Heart left ventricle (tissue), 16 donors: ENCODE measurements at places on chromosomes 12 and 14. TPM values are rescaled to one million over a fixed set of nuclear protein-coding genes. Genes with fewer than 3 reads are reported as not detected.

DNA sequence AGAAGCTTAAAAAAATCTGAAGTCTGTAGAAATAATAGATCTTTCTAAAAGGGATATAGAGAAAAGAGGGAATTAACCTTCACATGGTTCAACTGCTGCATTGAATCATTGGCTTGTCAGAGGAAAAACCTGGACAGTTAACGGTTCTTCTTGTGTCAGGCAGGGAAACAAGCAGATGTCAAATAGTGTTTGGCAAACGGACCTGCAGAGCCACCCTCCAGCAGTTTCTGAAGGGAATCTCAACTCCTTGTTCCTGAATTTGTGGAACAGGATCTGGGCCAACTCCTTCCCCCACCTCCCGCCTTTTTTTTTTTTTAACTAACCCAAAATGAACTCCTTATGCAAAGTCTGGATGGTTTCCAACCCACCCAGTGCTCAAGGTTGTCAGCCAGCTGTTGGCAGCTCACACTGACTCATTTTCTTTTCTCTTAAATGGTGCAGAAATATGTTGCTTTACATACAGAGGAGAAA is 187.3 kb downstream of the CAND1 start:
- H3K27ac ChIP-seq = no peak overlapping the region
- DNase-seq = no peak
- H3K27me3 ChIP-seq = no peaks in the 10 kb centered on the region
- H3K36me3 ChIP-seq = no peaks in the 10 kb centered on the region

GRCh38 chr12:9646794-9647781 is 22.4 kb upstream of the CLEC2D start:
- peak overlapping the region; percentile 91 for H3K27ac ChIP-seq
- peaks cover 31% of the 10 kb centered on the region for H3K4me1 ChIP-seq
- no peaks in the 10 kb centered on the region for H3K27me3 ChIP-seq
- no peak for DNase-seq
- no peaks in the 10 kb centered on the region for H3K36me3 ChIP-seq
- peak overlapping the region; percentile 62 for H3K4me3 ChIP-seq

DNA sequence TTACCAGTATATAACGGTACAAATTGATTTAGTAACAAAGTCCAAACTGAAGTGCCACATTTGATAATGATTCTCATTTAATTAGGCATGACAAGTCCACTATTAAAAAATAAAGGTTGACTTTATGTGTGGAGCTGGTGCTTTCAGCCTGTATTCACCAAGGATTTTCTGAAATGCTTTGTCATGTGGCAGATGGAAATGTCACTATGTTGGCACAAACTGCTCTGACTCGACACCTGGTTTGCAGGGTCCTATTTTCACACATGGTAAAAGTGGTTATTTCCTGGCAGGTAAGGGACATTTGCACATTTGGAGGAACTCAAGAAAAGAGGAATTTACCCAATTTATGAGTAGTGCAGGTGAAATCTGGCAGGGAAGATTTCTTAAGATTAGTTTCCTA is 572.6 kb upstream of the MDGA2 start:
- H3K27ac ChIP-seq = no peak overlapping the region
- no peaks in the 10 kb centered on the region for H3K27me3 ChIP-seq

DNA sequence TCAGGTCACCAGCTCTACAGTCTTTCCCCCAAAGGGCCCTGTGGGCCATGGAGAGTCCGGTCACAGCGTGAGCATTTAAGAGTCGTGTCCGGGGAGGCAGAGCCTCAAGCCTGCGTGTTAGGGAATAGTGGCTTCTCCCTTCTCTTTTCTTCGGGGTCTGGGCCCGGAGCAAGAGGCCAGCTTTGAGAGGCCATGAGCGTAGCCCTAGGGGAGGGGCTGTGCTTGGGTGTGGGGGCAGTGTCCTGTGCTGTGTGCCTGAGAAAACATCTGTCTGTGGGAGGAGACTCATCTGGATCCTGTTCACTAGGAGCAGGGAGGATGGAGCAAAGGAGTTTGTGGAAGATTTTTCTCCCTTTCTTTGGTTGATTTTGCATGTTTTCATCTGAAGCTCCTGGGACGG is 5.3 kb downstream of the LRP1-AS start:
- H3K36me3 ChIP-seq = peaks cover 7% of the 10 kb centered on the region
- peak overlapping the region; percentile 50 for H3K27ac ChIP-seq
- H3K4me3 ChIP-seq = no peak overlapping the region

DNA sequence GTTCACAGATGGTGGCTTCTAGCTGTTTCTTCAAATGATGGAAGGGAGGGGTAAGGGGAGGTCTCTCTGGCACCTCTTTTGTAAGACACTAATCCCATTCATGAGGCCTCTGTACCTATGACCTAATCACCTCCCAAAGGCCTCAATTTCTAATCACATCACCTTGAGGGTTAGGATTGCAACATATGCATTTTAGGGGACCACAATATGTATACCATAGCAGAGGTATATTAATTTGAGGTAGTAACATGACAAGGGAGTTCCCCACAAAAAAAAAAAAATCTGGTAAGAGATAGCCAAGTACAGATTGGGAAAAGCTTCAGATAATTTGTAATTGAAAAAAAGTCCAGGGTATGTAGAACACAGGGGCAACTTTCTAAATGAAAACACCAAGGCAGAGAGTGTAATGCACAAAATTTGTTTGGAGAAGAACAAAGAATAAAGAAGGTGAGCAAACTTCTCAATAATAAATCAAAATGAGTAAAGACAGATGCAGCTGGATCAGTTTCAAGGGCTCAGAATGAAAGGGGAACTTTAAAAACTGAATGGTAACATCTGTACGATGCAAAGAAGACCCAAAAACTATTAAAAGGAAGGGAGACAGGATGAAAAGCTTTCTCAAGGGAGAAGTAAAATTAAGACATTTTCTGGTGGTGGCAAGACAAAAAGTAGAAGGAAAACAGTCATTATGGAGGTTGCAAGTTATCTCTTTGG is 125.5 kb upstream of the DCN start:
- H3K4me1 ChIP-seq = no peaks in the 10 kb centered on the region
- no peaks in the 10 kb centered on the region for H3K36me3 ChIP-seq
- no peak for DNase-seq
- H3K27ac ChIP-seq = no peak overlapping the region
- no peak overlapping the region for H3K4me3 ChIP-seq

DNA sequence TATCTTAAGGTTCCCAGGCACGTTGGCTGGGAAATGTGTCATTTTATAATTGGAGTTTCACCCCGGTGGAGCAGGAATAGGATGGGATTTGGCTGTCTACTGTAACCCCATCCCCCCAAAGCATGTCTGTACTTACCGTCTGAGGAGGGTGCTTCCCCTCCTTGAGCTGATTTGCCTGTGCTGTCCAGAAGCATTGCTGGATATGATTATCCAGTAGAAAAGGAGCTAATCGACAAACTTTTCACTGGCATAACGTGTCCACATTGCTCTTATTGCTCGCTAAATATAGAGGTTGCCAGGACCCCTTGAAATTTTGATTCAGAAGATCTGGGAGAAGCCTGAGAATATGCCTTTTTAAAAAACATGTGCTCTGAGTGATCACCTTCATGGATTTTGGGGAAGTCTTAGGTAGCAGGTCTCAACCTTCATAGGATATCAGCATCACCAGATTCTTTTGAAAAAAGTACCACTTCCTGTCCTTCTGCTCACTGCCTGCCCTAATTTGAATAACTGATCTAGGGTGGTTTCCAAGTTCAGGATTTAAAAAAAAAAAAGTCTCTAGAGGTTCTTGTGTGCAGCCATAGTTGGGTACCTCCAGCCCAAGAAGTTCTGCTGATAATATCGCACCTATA is 80.4 kb upstream of the KCNA1 start:
- no peak overlapping the region for H3K27ac ChIP-seq
- H3K27me3 ChIP-seq = peaks cover 4% of the 10 kb centered on the region
- DNase-seq = no peak
- no peaks in the 10 kb centered on the region for H3K36me3 ChIP-seq
- H3K4me1 ChIP-seq = peaks cover 14% of the 10 kb centered on the region
- no peak overlapping the region for H3K4me3 ChIP-seq

Gene HNF1A
- polyA plus RNA-seq = 0.03 TPM

- no peaks in the 10 kb centered on the region for H3K4me1 ChIP-seq
- no peak for DNase-seq
- H3K4me3 ChIP-seq = no peak overlapping the region
- no peaks in the 10 kb centered on the region for H3K36me3 ChIP-seq
Measured at GRCh38 chr12:129215556-129215955, 362.3 kb downstream of the GLT1D1 start.

- H3K4me3 ChIP-seq = no peak overlapping the region
- no peak for DNase-seq
- H3K27ac ChIP-seq = no peak overlapping the region
- H3K27me3 ChIP-seq = no peaks in the 10 kb centered on the region
- H3K36me3 ChIP-seq = no peaks in the 10 kb centered on the region
Measured at GRCh38 chr12:94812345-94812744, 162.0 kb upstream of the TMCC3 start.

GRCh38 chr12:2973566-2973965 is 14.4 kb downstream of the TEAD4 start:
- H3K4me1 ChIP-seq = peaks cover 15% of the 10 kb centered on the region
- H3K27me3 ChIP-seq = no peaks in the 10 kb centered on the region
- no peak for DNase-seq
- H3K4me3 ChIP-seq = no peak overlapping the region
- H3K36me3 ChIP-seq = no peaks in the 10 kb centered on the region

DNA sequence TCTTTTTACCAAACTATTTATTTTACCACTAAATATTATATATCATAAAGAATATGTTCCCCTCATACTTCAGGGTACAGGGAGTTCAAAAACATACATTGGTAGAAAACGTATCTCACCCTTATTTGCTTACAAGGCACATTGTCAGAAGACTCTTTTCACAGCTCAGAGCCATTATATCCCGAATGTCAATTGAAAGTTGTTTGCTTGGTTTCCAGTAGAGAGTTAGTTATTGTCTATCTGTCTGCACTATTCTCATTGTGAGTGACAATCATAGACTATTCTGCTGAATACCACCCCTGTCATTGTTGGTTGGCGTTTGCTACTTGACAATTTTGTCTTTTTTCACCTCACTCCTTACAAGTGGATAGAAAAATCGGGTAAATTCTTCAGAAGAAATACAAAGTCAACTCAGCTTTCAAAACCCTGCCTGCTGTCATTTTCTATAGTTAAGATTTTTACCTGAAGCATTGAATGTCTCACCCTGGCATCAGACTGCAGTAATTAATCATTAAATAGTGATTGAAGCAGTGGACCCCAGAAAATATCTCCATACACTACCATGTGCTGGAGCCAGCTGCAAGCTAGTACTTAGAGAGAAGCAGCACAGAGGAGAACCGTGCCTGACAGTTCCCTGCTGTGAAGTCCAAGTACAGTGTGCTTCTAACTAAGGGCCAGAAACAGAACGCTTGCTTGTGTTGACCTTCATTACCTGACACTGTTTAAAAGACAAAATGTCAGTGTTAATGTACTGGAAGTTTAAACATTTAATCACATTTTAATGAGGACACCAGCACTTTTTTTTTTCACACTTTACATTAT is 510.6 kb downstream of the RERGL start:
- DNase-seq = no peak
- H3K27ac ChIP-seq = no peak overlapping the region
- no peaks in the 10 kb centered on the region for H3K27me3 ChIP-seq
- H3K4me1 ChIP-seq = no peaks in the 10 kb centered on the region

Gene GNB3
- polyA plus RNA-seq = 1.9 TPM

GRCh38 chr12:95789126-95790032 is 1.2 kb downstream of the NTN4 start:
- H3K27me3 ChIP-seq = no peaks in the 10 kb centered on the region
- peak overlapping the region; percentile 70 for H3K4me3 ChIP-seq
- peak; percentile 65 for DNase-seq
- peak overlapping the region; percentile 87 for H3K27ac ChIP-seq
- peaks cover 46% of the 10 kb centered on the region for H3K4me1 ChIP-seq
- peaks cover 4% of the 10 kb centered on the region for H3K36me3 ChIP-seq

GRCh38 chr12:107574691-107575090 is 110.9 kb upstream of the PWP1 start:
- H3K36me3 ChIP-seq = no peaks in the 10 kb centered on the region
- no peaks in the 10 kb centered on the region for H3K27me3 ChIP-seq
- no peaks in the 10 kb centered on the region for H3K4me1 ChIP-seq
- DNase-seq = no peak
- no peak overlapping the region for H3K27ac ChIP-seq

Gene ZBTB42
- polyA plus RNA-seq = 4.2 TPM

DNA sequence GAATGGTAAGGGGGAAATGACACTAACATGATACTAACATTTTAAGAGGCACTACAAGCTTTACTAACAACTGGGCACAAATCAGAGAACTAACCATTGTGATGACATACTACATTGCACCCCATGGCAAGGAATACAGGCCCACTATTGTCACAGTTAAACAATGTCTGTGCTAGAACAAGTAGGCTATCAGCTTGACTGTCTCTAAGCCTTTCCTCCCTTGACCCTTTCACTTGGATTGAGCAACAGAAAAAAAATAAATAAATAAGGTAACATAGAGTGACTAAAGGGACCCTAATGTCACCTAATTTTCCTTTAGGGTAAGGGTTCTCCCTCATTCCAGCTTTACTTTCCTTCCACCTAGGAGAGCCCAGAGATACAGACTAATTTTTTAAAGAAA is 4.4 kb downstream of the SLC38A2 start:
- no peak for DNase-seq
- peak overlapping the region; percentile 98 for H3K27ac ChIP-seq
- peak overlapping the region; percentile 76 for H3K4me3 ChIP-seq
- peaks cover 78% of the 10 kb centered on the region for H3K36me3 ChIP-seq

Gene IL22
- not detected for polyA plus RNA-seq

GRCh38 chr12:57576613-57577160 is 14.3 kb upstream of the PIP4K2C start:
- no peak for DNase-seq
- H3K36me3 ChIP-seq = no peaks in the 10 kb centered on the region
- no peak overlapping the region for H3K27ac ChIP-seq
- no peaks in the 10 kb centered on the region for H3K4me1 ChIP-seq
- no peak overlapping the region for H3K4me3 ChIP-seq
- H3K27me3 ChIP-seq = no peaks in the 10 kb centered on the region

DNA sequence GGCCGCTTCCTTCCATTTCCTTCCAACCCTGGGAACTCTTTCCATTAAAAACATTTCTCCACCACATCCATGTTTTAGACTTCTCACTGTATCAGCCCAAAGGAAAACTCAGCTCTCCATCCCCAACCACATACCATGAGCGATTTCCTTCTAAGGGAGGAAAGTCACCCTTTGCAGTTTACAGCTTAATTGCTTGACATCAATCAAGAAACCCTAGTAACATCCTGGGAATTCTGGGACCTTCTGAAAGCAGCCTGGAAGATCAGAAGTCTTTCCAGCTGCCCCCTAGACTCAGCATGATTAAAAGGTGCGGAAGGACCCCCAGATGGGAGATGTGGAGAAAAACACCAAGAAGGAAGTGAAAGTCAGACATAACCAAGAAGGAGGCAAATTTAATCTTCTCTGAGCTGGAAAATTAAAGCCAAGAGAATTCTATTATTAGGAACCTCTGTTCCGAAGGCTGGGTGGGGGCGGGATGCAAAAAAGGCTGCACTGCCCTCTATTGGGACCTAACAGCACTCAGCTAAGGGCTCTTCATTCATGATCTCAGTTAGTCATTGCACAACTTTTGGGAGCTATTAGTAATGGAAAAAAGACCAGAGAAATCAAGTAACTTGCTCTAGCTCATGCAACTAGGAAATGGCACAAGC is 73.3 kb upstream of the PLXNC1 start:
- H3K4me3 ChIP-seq = peak overlapping the region; percentile 11
- DNase-seq = peak; percentile 78
- H3K27ac ChIP-seq = peak overlapping the region; percentile 79
- no peaks in the 10 kb centered on the region for H3K36me3 ChIP-seq
